ENCODE measurements at places on chromosomes 11 and 22.
A peak's percentile ranks its signal among the peaks of the same experiment; 100 is the strongest.

DNA sequence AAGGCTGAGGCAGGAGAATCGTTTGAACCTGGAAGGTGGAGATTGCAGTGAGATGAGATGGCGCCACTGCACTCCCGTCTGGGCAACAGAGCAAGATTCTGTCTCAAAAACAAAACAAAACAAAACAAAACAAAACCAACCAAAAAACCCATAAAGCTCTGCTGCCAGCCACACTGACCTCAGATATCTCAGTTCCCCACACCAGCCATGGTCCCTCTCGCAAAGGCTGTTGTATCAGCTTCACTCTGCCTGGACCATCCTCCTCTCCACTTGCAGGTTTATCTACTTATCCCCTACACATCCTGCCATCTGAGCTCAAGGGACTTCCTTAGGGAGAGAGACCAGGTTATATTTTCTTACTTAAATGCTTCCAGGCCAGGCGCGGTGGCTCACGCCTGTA lies 11.1 kb downstream of the BACE1-AS start:
- no peak for DNase-seq

- DNase-seq = peak; percentile 48
These were observed 26.8 kb downstream of the RPL3 start for GRCh38 chr22:39292561-39293074.

DNA sequence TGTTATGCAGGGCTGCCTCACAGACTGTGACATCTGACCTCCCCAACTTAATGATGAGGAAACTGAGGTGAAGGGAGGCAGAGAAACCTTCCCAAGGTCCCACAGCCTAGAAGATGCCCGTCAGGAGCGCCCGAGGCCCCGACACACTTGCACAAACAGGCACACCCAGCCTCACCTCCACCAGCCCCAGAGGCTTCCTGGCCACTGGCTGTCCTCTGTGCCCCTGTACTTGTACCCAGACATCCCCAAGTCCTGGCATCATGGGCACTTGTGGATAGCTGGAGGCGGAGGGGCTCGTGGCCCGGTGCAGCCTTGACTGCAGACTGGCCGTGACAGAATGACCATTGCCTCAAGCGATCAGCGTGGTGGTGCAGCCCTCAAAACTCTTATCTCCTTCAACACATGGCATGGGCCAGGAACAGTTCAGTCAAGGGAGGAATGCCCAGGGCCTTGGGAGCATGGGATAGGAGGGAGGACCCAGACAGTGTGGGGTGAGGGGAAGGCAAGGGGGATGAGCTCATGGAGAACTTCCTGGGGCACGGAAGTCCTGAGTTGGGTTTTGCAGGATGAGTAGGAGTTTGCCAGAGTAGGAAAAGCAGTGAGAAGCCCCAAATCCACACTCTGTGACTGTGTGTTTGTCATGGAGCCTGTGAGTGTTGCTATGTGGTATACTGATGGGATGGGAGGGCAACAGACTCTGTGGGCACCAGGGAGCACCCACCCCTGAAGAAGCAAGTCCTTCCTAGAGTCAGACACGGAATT lies 25.8 kb upstream of the PPARA start:
- no peak for DNase-seq

DNA sequence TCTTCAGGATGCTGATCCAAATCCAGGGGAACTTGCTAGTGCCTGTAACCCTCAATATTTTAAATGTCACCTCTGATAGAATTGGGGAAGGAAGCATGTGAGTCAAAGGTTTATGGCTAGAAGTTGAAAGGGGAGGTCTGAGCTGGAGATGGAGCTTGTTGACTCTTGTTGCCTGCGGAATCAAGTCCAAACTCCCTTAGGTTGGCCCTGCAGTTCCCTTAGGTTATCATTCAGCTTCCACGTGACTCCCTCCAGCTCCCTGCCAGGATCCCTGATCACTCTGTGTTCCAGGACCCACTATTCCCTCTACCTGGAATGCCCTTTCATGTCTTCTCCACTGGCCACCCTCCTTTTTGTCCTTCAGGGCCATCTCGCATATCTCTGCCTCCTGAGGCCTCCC lies 26.2 kb upstream of the LIPT2 start:
- DNase-seq = no peak

DNA sequence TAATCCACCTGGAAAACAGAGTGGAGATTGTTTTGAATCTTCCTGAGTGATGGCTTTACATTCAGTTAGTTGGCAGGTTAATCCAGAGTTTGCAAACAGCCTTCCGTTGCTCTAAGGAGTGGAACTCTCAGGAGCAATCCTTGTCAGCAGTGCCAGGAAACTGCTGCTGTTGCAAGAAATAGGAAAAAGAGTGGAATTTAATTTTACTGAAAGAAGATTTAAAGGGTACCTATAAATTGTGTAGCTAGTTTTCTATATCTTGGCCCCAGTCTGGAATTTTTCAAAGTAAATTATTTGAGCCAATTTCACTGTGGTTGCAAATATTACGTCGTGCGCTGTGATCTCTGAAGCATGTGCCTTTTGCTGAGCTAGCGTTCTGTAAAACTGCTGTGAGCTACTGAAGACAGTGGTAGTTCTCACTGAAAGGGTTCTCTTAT lies 55.5 kb upstream of the SLC5A12 start:
- DNase-seq = no peak

- peak; percentile 9 for DNase-seq
These were observed 417.0 kb upstream of the DDI1 start for GRCh38 chr11:103619480-103619879.

DNA sequence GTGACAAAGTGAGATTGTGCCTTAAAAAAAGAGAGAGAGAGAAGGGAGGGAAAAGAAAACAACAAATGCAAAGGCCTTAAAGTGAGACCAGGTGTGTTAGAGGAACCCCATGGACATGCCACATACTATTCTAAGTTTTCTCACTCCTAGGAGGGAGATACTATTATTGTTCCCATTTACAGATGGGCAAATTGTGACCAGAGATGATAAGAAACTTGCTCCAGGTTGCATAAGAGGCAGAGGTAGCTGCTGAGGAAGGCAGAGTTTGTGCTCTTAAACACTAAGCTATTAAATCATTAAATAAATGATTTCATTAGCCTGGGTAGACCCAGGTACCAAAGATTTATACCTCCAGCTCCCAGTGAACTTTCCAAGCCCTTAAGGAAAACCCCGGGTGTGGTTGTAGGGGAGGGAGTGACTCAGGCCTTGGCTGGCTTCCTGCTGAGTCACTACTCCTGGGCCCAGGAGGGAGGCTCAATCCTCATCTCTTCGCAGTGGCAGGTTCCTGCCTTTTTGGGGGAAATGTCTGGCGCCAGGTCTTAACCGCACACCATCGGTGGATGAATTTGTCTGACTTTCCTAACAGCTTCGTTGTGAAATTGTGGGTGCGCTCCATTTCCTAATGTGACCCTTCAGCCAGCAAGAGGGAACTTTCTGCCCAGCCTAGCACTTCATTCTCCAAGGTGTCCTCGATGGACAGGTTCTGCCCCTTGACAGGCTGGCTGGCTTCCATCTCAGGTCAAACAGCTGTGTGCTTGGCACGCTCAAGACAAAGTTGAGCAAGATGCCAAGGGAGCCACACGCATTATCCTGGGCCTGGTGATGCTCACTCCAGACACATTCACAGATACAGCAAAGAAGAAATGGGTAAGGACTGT lies 33.4 kb upstream of the PTPRJ start:
- peak; percentile 45 for DNase-seq

GRCh38 chr11:59182457-59183151 lies 10.7 kb downstream of the DTX4 start:
- DNase-seq = no peak

GRCh38 chr11:31779374-31779791 lies 31.7 kb downstream of the PAX6 start:
- no peak for DNase-seq

- peak; percentile 84 for DNase-seq
These were observed 1.9 kb downstream of the POLD4 start for GRCh38 chr11:67351275-67352005.

DNA sequence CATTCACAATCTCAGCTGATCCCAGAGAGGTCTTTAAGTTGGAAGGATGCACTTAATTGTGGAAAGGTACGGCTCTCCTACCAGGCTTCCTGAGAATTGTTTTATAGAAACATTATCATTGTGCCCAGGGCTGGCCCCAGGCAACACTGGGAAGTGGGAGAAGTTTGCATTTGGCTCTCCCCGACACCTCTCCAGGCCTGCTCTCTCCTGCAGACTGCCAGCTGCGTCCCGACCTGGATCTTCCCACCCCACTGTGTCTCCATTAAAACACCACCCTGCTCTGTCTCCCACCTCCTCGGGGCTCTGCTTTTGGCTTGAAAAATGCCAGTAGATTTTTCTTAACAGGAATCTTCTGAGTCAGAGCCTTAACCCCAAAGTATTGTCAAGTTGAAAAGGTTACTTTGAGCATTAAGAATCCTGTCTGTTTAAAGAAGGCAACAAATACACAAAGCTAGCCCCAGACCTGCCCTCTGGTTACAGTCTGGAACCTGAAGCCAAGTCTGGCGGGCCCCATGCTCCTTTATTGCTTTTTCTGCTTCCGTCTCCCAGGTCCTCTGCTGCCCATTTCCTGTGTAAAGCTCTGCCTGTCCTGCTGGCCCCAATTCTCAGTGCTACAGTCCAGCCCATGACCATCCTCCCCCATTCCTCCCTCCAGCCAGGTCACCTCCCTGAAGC lies 530.2 kb downstream of the SOX6 start:
- no peak for DNase-seq

GRCh38 chr11:105910095-105910715 lies 111.8 kb downstream of the MSANTD4 start:
- DNase-seq = no peak
